Frontal cortex (tissue), 4 donors: ENCODE measurements at places on chromosomes 16 and 17. TPM values are rescaled to one million over a fixed set of nuclear protein-coding genes. Genes with fewer than 3 reads are reported as not detected.

DNA sequence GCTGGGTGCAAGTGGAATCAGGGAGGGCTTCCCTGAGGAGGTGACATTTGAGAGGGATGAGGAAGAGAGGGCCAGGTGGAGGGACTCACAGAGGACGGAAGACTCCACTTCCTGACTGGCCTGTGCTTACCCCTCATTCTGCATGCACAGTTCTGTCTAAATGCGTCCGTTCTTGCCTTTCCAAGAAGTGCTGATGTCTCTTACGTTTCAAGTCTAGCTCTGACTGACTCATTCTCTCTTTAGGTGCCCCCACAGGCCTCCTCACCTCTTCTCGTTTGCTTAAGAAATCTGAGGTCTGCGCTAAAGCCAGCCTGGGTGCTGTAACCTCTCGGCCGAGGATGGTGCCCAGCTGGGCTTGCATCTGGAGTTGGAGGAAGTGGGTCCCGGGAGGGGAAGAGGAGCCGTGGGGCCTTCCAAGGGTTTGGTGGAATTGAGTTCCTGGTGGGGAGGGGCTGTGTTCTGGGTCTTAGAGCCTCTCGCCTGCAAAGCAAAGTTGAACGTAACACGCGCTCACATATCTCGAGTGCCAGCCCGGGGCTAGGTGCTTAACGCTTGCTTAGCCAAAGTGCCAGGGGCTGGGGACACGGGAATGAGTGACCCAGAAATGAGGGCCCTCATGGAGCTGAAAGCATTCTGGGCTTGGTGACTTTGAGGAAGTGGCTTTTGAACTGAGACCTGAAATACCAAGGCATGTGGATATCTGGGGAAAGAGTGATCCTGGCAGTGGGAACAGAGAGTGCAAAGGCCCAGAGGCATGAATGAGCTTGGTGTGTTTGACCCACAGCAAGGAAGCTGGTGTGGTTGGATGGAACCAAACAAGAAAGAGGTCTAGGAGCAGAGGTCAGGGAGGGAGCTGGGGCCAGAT, 4.8 kb downstream of the IL4R start:
- no peak for DNase-seq

- DNase-seq = no peak
These were observed 21.5 kb upstream of the MYH13 start for GRCh38 chr17:10394201-10394887.

GRCh38 chr17:31533546-31534155, 142.2 kb downstream of the RAB11FIP4 start:
- DNase-seq = no peak

- no peak for DNase-seq
These were observed 14.3 kb downstream of the SNX29 start for GRCh38 chr16:11990702-11991390.

- DNase-seq = no peak
These were observed 946.3 kb downstream of the KCNJ2 start for GRCh38 chr17:71115669-71115972.

DNA sequence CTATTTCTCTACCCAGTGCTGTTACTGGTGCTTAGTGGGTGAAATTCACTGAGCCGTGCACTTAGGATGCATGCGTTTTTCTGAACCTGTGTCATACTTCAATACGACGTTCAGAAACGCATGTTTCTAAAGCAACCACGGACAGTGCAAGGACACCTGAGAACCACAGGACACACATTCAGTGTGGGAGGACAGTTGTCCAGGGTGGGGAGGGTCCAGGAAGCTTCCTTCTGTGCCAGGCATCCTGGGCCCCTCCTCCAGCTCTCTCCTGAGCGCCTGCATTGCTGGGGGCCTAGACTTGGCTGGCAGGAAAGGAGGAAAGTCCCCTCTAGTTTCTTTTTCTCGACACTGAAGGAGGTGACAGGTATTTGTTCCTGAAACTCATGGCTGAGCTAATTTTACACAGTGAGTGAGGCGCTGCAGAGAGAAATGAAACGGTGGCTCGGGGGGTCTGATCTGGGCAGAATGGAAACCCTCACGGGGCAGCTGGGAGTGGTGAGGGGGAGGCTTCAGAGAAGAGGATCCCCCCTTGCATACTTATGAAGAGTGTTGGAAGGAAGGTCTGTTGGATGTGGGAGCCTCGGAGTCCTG, 89.9 kb downstream of the IRF8 start:
- no peak for DNase-seq

GRCh38 chr16:66572356-66572755, 6.1 kb downstream of the CMTM1 start:
- no peak for DNase-seq

GRCh38 chr16:57519796-57520360, 16.5 kb downstream of the CCDC102A start:
- DNase-seq = peak; percentile 84

DNA sequence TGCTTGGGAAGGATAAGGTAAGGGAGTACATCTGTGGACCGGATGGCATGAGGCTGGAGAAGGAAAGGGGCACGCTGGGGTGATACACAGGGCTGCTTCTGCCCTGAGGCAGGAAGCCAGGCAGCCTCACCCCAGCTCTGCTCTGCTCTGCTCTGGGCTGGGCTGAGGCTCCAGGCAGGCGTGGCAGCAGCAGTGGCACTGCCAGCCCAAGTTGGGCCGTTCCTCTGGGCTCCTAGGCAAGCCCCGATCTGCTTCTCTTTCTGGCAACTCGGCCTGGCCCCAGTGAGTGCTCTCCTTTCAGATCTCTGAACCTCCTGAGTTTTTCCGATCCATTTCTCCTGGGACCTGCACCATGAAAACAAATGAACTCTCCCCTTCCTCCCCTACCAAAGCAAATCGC, 44.9 kb downstream of the VAC14 start:
- DNase-seq = no peak

VEZF1 gene
- total RNA-seq = 59.5 TPM

G6PC1 gene
- not detected for total RNA-seq

PLXDC1 gene
- 9.8 TPM for total RNA-seq

TUBB3 gene
- 3,334 TPM for total RNA-seq

PRAC2 gene
- total RNA-seq = not detected

ADAP2 gene
- 4.1 TPM for total RNA-seq
